ENCODE measurements at places on chromosomes 3 and 15. TPM values are rescaled to one million over a fixed set of nuclear protein-coding genes. Genes with fewer than 3 reads are reported as not detected.

ACAA1 gene
- 49.1 TPM for total RNA-seq

ABHD17C gene
- total RNA-seq: 25.7 TPM

FMN1 gene
- 0.46 TPM for total RNA-seq

TEX55 gene
- not detected for total RNA-seq

CCR9 gene
- total RNA-seq: not detected

C3orf49 gene
- total RNA-seq: not detected

SIDT1 gene
- total RNA-seq: 0.32 TPM

RRP9 gene
- 43.1 TPM for total RNA-seq

DZIP1L gene
- 11.0 TPM for total RNA-seq

TCAIM gene
- total RNA-seq: 7.7 TPM

CPN2 gene
- total RNA-seq: not detected

ZNF660 gene
- total RNA-seq: not detected

DLL4 gene
- 2.9 TPM for total RNA-seq

ZNF502 gene
- total RNA-seq: 1.2 TPM

HMCES gene
- total RNA-seq: 38.7 TPM

P2RY1 gene
- total RNA-seq: 0.49 TPM

FGF12 gene
- 0.67 TPM for total RNA-seq

CCR4 gene
- 0.03 TPM for total RNA-seq

ZNF80 gene
- not detected for total RNA-seq

TIMP4 gene
- 13.6 TPM for total RNA-seq

LCTL gene
- total RNA-seq: not detected

SV2B gene
- total RNA-seq: 0.13 TPM

TRH gene
- total RNA-seq: not detected

FBXL2 gene
- 7.0 TPM for total RNA-seq

Data from A549 treated with AZD2906 at 1 μM for 4 hours (cell line).